EH (cell line): ENCODE measurements at places on chromosomes 3 and 15.
A peak's percentile ranks its signal among the peaks of the same experiment; 100 is the strongest.

- DNase-seq, result no peak
Measured at GRCh38 chr3:194273743-194274310, 77.3 kb downstream of the CPN2 start.

DNA sequence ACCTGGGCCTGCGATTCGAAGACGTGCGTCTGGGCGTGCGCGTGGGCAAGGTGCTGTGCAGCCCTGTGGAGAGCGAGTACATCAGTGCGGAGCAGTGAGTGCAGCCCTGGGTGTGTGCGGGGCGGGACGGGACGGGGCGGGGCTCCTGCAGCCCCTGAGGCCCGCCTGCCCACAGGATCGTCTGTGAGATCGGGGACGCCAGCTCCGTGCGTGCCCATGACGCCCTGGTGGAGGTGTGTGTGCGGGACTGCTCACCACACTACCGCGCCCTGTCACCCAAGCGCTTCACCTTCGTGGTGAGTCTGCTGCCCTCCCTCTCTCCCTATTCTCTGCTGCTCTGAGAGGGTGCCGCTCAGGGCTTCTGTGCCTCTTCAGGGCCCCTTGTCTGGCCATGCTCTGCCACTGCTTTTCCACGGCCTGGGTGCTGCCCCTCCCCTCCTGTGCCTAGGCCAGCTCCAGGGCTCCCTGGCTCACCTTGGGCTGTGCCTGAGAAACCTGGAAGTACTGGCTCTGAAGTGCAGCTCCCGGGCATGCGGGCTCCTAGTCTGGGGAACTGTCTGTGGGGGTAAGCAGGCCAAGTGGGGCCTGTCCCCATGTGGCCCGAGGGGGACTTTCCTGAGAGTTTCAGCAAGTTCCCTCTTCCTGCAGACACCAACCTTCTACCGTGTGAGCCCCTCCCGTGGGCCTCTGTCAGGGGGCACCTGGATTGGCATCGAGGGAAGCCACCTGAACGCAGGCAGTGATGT lies 31.8 kb downstream of the PLXNA1 start:
- no peak for DNase-seq

- no peak for DNase-seq
Measured at GRCh38 chr3:168267179-168267578, 171.5 kb upstream of the GOLIM4 start.

DNA sequence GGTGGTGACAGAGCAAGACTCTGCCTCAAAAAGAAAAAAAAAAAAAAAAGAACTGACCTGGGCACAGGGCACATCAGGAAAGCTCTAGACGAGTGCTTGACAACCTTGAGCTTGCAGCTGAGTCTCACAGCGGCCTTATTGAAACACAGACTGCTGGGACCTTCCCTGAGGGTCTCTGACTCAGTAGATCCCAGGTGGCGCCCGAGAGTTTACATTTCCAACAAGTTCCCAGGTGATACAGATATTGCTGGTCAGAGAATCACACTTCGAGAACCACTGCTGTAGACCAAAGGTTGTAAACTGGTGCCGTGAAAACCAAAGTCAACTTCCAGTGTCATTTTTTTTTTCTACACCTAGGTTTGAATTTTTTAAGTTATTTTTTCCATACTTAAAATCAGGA lies 573.2 kb upstream of the MDFIC2 start:
- DNase-seq, result no peak

DNA sequence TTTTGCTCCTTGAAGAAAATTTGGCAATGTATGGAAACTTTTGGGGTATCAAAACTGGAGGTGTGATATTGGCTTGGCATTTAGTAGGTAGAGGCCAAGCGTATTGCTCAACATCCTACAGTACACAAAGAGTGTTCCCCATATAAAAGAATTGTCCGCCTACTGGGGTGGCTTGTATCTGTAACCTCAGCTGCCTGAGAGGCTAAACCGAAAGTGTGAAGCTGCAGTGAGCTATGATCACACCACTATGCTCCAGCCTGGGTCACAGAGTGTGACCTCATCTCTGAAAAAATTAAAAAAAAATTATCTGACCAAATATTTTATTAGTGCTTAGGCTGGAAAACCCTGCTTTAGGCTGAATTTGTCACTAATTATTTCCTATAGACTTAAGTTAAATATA lies 483.9 kb downstream of the PYDC2 start:
- DNase-seq, result no peak

DNA sequence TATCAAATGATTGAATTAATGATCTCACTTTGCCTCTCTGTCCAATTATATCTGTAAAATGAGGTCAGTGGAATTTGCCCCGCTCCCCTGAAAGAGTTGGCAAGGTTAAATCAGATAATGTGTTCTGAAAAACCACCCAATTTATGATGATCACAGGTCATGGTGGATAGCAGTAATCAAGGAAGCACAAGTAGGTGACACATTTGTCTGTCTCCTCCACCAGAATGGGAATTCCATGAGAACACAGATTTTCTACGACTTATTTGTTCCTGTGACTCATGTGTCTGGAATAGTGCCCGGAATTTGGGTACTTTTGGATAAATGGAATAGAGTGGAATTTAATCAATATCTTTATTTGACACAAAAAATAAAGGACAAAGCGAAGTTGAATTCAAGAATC lies 220.9 kb upstream of the SUCLG2 start:
- DNase-seq, result peak; percentile 3

GRCh38 chr3:127339928-127340861 lies 52.3 kb upstream of the PRR20G start:
- no peak for DNase-seq

GRCh38 chr15:29825227-29825626 lies 3.0 kb upstream of the TJP1 start:
- DNase-seq, result peak; percentile 62
